ENCODE measurements at places on chromosomes 5 and 9.

DNA sequence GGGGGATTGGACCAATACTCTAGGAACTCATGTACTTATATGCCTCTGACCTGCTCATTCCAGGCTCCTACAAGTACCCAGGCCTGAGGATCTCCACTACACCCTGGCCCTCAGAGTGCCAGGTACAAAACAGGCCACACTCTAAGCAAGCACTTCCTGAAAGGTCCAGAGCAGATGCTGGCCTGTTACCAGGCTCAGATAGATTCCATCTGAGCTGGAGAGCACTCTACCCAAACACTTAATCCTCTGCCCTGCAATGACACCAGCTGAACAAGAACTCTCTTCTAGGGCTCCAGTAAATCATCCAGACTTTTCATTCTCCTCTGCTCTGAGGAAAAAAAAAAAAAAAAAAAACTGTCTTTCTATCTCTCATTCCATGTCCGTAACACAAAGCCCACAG lies 2.9 kb downstream of the P4HA2 start:
- no peak for DNase-seq

GRCh38 chr9:106820866-106821265 lies 42.1 kb upstream of the ZNF462 start:
- no peak for DNase-seq

GRCh38 chr5:138716456-138716924 lies 36.7 kb upstream of the CTNNA1 start:
- no peak for DNase-seq

- no peak for DNase-seq
These were observed 173.4 kb upstream of the STK32A start for GRCh38 chr5:147061431-147061830.

DNA sequence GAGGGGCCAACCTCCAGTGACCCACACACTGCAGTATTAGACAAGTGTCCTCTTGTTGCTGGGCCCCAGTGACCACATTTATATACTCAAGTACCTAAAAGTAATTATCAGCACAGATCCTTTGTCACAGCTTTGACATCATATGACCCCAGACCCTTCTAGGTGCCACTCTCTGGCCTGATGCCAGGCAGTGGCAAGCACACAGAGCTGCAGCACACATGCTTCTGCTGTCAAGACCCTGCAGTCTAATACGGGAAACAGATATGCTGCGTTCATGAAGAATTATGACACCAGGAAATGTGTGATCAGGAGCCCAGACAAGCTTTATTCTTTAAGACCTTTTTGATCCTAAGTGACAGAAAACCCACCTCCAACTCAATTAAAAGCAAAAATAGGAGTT lies 63.8 kb upstream of the AFAP1L1 start:
- no peak for DNase-seq

- DNase-seq = no peak
These were observed 59.1 kb downstream of the FNBP1 start for GRCh38 chr9:129983891-129984290.

GRCh38 chr9:111868475-111868874 lies 28.1 kb upstream of the UGCG start:
- no peak for DNase-seq

DNA sequence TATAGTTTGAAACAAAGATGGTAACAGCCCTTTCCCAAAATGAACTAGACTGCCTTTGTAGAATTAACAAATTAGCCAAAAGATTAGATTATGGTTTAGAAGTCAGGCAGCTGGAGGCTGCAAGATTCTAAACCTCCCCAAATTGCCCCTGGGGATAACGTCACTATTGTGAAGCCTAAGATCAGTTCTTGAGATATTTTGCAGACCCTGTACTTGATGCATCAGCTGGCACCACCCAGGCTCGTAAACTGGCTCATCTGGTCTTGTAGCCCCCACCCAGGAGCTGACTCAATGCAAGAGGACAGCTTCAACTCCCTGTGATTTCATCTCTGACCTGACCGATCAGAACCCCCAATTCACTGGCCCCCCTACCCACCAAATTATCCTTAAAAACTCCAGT lies 4.2 kb upstream of the SOWAHA start:
- no peak for DNase-seq

- peak; percentile 52 for DNase-seq
These were observed 2.1 kb downstream of the NR4A3 start for GRCh38 chr9:99823681-99824377.

- no peak for DNase-seq
These were observed 39.9 kb upstream of the GRIN3A start for GRCh38 chr9:101778332-101778731.

DNA sequence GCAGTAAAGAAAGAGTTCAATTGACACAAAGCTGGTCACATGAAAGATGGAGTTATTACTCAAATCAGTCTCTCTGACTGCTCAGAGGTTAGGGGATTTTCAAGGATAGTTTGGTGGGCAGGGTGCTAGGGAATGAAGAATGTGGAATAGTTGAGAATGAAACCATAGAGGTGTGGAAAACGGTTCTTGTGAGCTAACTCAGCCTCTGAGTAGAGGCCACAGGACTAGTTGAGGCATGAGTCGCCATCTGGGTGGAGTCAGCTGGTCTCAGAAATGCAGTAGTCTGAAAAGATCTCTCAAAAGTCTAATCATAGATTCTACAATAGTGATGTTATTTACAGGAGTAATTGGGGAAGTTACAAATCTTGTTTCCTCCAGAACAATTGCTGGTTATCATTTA lies 178.9 kb upstream of the SPEF2 start:
- no peak for DNase-seq

GRCh38 chr5:6370580-6370979 lies 7.8 kb downstream of the MED10 start:
- DNase-seq = no peak

DNA sequence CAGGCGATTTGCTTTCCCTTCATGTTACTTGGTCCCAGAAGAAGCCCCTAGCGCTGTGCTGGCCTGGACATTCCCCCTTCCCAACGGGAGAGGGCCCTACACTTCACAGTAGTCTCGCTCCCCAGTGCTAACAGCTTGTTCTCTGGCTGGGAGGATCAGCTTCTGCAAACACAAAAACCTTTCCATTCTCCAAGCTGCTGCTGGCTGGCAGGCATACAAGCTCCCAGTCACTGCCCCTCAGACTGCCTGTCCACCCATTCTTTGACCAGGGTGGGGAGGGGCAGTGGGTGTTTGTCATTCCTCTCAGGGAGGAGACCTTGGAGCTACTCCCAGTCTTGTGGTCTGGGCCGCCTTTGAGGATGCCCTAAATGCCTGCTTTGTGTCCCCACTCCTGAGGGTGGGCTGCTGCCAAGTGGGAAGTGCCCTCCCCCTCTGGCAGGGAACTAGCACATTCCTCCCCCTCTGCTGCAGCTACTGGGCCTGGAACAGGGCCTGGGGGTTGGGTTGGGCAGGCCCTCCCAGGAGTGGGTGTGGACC lies 20.8 kb downstream of the ENHO start:
- DNase-seq = no peak

- DNase-seq = no peak
These were observed 48.1 kb upstream of the PRR16 start for GRCh38 chr5:120415985-120416384.

DNA sequence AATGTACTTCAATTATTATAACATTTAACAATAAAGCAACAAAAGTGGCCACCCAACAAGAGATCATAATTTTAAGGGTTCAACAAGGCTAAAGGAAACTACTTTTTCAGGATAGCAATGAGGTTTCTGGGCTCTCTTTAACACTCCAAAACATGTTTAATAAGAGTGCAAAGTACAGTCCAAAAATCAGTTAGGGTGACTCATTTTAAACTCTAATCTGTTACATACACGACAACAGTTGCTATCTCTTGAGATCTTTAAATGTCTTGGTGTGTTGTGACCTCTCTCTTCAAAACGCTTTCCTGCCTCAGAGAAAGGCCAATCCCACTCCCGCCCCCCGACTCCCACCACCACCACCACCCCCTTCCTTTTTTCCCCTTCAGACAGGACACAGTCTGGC lies 11.5 kb downstream of the NFIB start:
- no peak for DNase-seq

GRCh38 chr5:23763170-23763569 lies 255.8 kb downstream of the PRDM9 start:
- DNase-seq = no peak

- peak; percentile 36 for DNase-seq
These were observed 96.5 kb downstream of the ARHGAP26 start for GRCh38 chr5:142866563-142867275.

- no peak for DNase-seq
These were observed 85.7 kb downstream of the LMX1B start for GRCh38 chr9:126699401-126699881.

GRCh38 chr5:3428334-3428733 lies 167.3 kb upstream of the IRX1 start:
- DNase-seq = no peak

- DNase-seq = no peak
These were observed 40.4 kb upstream of the SYNPO start for GRCh38 chr5:150599917-150600511.

GRCh38 chr5:180637962-180638680 lies 11.3 kb downstream of the FLT4 start:
- no peak for DNase-seq

- DNase-seq = no peak
These were observed 522.3 kb upstream of the ST8SIA4 start for GRCh38 chr5:101425339-101425859.

- no peak for DNase-seq
These were observed 898 bp downstream of the CDH10 start for GRCh38 chr5:24643880-24644279.

GRCh38 chr5:154181161-154181560 lies 9.4 kb upstream of the GALNT10 start:
- no peak for DNase-seq

DNA sequence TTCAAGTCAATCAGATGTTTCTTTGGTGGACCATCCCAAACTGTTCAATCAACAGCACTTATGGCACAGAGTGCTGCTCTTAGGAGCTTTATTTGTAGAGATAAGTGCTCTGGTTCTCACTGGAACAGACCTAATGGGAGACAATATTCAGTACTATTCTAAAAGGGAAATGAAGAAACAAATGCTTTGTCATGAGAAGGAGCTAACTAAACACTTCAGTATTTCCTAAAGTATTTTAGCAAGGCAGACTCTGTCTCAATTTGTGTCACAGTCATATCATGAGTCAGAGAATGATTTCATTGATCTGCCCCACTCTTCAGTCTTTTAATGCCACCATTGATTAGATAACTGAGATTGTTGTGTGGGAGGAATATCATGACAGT lies 175.3 kb downstream of the SLF1 start:
- no peak for DNase-seq

- DNase-seq = no peak
These were observed 90.4 kb downstream of the PGM5 start for GRCh38 chr9:68446836-68447235.

DNA sequence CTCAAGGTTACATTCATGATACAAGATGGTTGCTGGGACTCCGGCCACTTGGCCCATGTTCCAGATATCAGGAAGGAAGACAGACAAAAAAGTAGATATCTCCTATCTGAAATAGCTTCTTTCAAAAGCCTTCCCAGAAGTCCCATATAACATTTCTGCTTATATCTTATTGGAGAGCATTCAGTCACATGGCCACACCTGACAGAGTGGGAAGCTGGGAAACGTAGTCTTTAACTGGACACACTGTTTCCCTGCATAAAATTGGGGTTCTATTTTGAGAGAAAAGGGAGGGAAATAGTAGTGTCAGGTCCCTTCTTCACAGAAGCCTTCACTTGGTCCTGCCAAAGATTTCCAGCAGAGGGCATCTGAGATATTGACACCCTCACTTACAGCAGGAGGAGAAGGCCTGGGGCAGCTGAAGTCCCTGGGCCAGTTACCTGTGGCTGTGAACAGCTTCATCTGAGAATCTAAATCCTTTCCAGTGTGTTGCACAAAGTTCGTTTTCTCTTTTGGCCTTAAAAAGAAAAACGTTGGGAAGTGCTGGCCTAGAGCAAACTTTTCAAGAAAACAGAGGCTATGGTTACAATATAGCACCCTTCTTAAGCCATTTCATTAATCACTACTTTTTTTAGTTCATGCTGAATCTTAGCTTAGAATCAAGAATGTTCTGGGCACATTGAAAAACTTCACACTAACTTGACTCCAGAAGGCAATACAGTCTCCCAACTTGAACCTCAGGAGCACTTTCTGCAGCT lies 33.5 kb downstream of the SPEF2 start:
- DNase-seq = peak; percentile 56

GRCh38 chr5:137735555-137736284 lies at the start of gene KLHL3:
Gene KLHL3, minus strand, starts transcription at chr5:137736089. Its CDS starts 443 bp downstream, at chr5:137735646.
- DNase-seq = no peak

DNA sequence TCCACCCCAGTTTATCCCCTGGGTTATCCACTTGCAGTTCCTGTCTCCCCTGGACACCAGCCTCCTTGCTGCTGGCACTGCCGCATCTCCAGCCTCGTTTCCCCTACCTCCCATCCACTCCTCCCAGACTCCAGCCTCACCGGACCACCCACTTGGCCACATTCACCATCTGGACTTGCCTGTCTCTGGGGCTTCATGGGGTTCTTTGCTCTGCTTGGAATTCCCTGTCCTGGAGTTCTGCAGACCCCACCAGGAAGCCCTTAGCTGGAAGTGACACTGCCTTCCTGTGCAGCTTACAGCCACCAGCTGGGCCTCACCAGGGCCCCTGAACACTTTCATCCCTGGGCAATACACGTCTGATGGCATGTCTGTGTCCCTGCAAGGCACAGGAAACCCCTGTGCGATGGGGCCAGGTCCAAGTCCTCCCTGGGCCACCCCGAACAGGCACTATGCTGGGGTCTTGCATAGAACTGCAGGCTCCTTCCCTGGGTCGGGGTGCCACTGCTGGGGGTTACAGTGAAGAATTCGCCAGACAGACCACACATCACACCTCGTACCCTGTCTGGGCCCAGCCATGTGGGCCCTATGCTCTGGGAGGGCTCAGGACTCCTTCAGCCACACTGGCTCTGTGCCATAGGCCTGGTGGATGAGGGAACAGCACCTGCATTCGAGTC lies 3.0 kb downstream of the FLT4 start:
- DNase-seq = no peak

DNA sequence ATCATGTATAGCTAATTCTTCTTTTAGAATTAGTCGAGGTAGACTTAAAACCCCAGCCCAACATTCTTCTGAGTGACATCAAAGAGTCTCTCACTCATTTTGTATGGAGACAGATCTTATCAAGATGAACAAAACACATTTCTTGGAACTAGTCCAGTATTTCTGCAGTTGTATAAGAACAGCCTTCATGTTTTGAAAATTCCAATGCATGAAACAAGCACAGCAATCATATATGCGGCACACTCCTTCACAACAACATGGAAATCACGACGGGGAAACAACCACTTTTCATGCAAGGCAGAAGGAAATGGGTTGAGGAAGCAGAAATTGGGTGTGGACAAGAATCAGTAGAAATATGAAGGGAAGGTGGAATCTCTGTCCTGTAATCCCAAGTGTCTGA lies 113.8 kb downstream of the PLK2 start:
- DNase-seq = no peak

GRCh38 chr5:175383350-175383749 lies 60.6 kb downstream of the DRD1 start:
- no peak for DNase-seq

DNA sequence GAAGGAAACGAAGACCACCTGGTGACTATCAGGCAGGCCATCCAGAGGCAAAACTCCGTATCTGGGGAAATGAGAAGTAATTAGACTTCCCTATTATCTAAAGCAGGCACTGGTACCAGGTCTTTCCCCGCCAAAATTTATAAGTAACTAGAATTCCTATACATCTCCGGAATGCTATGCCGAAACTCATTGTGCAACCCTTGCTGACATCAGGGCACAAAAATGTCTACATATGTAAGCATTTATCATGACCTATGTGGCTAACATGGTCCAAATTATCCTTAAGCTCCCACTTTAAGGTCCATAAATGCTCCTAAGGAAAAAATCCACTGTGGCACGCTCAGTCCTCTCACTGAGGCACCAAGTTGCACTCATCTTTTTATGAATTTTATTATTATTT lies 17.8 kb downstream of the ACTL7B start:
- DNase-seq = no peak

GRCh38 chr5:36300191-36300926 lies 1.3 kb downstream of the RANBP3L start:
- no peak for DNase-seq

Data from effector memory CD8-positive, alpha-beta T cell (primary cell).